Ammon's horn (tissue), 1 donor: ENCODE measurements at places on chromosomes 7 and 10.

DNA sequence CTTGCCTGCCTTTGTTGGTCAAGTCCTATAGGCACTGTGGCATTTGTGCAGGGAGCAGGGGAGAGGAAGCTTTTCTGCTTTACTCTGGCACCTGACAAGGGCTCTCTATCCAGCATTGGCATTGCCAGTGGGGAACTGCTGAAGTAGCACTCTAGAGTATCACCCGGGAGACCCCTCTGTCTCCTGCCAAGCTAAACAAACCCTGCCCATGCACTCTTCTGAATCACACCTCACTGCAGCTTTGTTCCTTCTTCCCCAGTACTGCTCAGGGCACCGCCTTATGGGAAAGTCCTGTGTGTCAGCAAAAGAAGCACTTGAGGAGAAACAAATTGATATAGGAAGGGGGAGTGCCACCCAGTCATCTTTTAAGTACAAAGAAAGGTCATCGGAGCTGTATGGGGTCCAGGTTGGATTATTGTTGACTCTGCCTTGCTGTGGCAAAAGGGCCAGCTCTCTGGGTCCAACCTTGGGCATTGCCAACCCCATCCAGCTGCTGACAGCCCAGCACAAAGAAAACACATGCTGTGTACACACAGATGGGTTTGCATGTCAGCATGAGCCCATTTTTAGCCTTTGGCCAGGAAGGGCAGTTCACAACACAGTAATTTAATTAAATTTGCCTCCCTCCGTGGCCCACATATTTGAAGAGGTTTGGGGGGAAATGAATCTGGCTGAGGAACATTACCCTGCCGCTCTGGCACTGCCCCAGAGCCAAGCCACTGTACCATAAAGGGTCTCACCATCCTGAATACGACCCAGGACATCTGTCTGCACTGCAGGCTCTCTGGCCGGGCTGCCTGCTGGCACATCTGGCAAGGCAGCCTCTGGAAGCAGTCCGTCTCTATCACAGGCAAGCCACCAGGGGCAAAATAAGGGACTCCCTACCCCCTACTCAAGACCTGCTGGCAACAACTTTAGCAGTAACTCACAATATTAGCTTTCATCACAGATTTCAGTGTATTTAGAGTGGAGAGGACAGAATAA, 13.1 kb downstream of the LRRC4 start:
- DNase-seq: no peak

- DNase-seq: no peak
These were observed 31.8 kb downstream of the REEP3 start for GRCh38 chr10:63553031-63553430.

GRCh38 chr10:49362596-49363260, 33.2 kb downstream of the DRGX start:
- DNase-seq: peak; percentile 37

GRCh38 chr10:62671104-62671503, 133.4 kb upstream of the ADO start:
- DNase-seq: no peak

- DNase-seq: peak; percentile 98
These were observed 76.3 kb upstream of the TMEM248 start for GRCh38 chr7:66844552-66845378.

GRCh38 chr7:94618126-94618525, 37.8 kb downstream of the SGCE start:
- DNase-seq: no peak

GRCh38 chr10:121374121-121374520, 224.1 kb downstream of the FGFR2 start:
- DNase-seq: no peak

DNA sequence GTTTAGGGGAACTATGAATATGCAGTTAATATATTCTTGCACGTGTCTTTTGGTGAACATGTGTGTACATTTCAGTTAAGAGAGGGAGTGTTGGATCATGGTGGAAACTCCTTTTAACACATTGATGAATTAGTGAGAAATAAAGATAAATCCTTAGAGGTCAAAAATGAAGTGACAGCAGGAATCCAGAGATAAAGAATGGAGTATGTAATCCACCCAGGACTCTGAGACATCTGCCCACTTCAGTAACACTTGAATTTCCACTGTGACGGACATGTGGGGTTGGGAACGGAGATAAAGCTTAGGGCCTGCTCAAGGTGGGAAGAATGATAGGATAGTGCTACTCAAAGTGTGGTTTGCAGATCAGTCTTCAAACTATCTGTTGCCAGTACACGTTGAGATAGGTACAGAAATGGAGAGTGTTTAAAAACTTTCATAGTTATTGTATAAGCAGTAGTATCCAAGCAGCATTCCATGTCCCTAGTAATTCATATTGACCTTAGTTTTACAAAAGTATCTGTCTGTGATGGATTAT, 6.6 kb upstream of the RELN start:
- DNase-seq: no peak

- no peak for DNase-seq
These were observed 377 bp upstream of the POLR1F start for GRCh38 chr7:19709249-19709578.

GRCh38 chr10:95832216-95833041, 75.3 kb upstream of the CC2D2B start:
- DNase-seq: no peak
